GM06990 (cell line): ENCODE measurements at places on chromosomes 1 and 21.

DNA sequence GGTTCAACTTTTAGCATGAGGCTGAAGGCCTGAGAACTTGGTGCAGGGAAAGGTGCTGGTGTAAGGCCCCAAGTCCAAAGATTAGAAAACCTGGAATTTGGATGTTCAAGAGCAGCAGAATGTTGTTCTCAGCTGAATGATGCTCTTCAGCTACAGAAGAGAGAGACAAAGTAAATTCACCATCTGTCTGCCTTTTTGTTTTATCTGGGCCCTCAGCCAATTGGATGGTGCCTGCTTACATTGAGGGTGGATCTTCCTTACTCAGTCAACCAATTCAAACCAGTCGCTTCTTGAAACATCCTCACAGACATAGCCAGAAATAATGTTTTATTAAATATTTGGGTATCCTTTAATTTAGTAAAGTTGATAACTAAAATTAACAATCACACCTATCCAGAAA is 748.2 kb upstream of the ADAMTS5 start:
- no peak for DNase-seq

- no peak for DNase-seq
Observed at GRCh38 chr1:9529190-9529589, 10.1 kb upstream of the SLC25A33 start.

DNA sequence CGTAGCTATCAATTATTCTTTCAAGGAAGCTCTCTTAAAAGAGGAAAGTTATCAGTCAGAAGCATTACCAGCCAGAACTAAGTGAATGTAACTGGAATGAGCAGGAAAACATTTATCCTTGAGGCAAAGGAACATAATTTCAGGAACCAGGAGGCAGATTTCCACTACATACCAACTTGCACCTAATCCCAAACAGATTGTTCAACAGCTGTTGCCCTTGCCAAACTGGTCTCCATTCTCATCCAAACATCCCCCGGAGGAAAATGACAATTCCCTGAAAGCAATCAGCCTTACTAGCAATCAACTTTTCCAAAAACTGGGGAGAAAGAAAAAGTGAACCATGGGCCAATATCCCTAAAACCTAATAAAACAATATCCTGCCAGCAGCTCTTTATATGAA is 35.0 kb downstream of the ENAH start:
- DNase-seq, result no peak

GRCh38 chr1:181206513-181206912 is 118.0 kb downstream of the IER5 start:
- no peak for DNase-seq

- DNase-seq, result no peak
Observed at GRCh38 chr1:36977731-36978406, 56.4 kb downstream of the GRIK3 start.

DNA sequence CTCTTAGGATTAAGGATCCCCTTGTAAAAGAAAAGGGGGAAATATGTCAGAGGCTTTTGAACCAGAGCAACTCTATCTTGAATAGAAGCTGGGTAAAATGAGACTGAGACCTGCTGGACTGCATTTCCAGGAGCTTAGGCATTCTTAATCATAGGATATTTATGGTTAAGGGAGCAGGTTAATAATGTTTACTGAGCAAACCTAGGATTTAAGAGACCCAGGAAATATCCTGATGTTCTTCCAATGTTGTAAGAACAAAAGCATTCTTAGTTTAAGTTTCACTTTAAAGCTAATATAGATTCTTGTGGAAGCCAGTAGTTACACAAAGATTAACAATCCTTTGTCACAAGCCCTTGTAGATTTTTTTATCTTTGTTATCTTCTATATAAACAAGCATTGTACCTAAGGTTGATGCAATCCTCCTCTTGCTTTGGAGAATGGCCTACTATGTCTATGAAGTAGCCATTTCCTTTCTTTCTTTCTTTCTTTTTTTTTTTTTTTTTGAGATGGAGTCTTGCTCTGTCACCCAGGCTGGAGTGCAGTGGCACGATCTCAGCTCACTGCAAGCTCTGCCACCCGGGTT is 570.2 kb upstream of the BEND5 start:
- DNase-seq, result no peak

DNA sequence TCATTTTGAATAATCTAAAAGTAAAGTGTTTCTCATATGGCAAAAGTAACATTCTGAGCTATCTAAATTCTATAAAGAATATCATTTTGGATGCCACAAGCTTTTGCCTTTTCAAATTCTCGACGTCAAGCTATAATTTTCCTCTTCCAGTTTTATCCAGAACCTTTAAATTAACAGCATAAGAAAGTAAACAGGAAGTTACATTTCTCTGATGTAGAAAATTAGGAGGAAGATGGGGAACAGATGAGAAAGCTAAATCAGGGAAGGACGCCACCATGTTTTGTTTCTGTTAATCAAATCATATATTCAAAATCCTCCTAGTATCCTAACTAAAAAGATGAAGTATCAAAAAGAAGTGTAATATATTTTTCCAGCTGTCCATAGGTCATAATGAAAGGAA is 8.8 kb upstream of the CAMSAP2 start:
- DNase-seq, result no peak

GRCh38 chr1:92853299-92853698 is 21.5 kb downstream of the RPL5 start:
- no peak for DNase-seq

DNA sequence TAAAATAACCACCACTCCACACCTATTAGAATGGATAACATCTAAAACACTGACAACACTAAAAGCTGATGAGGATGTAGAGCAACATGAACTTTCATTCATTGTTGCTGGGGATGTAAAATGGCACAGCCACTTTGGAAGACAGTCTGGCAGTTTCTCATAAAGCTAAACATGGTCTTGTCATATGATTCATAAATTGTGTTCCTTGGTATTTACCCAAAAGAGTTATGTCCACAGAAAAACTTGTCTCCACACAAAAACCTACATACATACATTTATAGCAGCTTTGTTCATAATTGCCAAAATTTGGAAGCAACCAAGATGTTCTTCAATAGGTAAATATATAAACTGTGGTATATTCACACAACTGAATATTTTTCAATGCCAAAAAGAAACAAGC is 16.0 kb upstream of the XCL1 start:
- DNase-seq, result no peak

DNA sequence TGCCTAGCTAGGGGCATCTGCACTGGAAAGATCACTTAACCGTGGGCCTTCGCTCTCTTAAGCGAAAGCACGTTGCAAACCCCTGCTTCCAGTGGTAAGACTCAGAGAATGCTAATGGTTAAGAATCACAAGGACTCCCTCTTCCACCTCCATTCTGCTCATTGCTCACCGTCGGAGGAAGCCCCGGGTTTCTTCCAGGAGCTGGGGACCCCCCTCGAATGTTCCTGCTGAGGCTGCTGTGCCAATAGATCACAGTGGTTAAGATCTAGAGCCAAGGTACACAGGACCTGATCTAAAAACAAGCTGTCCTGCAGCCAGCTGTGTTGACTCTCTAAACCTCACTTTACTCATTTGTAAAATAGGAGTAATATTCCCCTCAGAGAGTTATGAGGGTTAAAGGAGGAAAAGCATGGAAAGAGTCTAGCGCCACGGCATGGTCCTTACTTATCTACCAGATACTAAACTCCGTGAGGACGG is 765 bp downstream of the VAMP3 start:
- DNase-seq, result no peak

GRCh38 chr21:32889596-32889995 is 118.0 kb upstream of the PAXBP1 start:
- no peak for DNase-seq

DNA sequence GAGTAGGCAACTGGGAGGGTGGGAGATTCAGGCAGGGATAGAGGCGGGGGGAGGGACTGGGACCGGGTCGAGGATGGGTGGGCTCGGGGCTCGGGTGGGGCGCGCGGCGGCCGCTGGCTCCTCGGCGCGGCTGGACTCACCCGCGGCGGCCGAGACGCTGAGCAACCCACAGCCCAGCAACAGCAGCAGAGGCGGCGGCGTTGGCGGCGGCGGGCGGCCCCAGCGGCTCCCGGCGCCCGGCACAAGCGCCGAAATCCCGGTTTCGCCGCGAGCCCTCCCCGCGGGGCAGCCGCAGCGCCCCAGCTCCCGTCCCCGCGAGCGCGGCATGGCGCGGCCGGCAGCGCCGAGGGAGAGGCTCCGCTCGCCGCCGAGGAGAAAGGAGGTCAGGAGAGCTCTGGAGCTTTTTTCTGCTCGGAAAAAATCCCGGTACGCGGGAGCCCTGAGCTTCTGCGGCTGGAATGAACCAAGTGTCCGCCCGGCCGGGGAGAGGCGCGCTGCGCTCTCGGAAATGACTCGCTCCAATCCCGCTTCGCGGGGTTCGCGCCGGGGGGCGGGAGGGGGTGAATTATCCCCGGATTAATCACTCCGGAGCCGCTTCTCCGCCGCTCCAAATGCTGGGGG is at the start of gene CSMD2:
Gene CSMD2, minus strand, starts transcription at position 460 of the 621 bp plus-strand sequence. Its CDS starts 133 bp downstream, at position 327.
- no peak for DNase-seq

DNA sequence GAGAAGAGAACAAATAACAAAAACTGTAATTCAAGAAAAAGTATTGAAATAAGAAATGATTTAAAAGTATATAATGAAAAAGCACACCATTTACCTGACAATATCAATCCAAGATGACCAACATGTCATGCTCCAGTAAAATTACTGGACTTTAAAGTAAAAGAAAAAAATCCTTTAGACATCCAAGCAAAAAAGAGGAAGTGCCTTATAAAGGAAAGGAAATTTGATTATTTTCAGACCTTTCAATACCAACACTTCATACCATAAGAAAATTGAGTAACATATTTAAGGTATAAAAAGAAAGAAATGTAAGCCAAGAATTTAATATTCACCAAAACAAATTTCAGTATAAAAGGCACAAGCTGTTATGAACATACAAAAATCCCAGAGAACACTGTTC is 46.2 kb upstream of the SSX2IP start:
- DNase-seq, result no peak

- DNase-seq, result peak; percentile 79
Observed at GRCh38 chr1:66402194-66402593, 131.8 kb upstream of the SGIP1 start.

DNA sequence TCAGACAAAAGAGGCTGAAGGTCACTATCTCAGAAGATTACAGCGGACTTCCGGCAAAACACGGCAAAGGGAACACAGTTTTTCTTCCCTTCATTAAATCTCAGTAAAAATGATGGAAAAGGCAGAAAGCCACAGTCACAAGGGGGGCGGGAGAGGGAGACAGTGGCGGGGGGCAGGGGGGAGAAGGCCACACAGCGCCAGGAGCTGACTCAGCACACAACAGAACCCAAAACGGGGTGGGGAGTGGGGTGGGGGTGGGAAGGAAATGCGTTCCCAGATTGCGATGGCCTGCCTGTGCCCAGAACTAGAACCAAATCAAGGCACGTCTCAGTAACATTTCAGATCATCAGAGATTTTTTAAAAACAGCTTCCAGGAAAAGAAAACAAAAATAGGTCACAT is 13.4 kb downstream of the CFAP74 start:
- DNase-seq, result no peak

GRCh38 chr1:51973587-51974474 is 16.7 kb downstream of the RAB3B start:
- no peak for DNase-seq

GRCh38 chr1:211324992-211325775 is 1.4 kb upstream of the TRAF5 start:
- DNase-seq, result no peak

DNA sequence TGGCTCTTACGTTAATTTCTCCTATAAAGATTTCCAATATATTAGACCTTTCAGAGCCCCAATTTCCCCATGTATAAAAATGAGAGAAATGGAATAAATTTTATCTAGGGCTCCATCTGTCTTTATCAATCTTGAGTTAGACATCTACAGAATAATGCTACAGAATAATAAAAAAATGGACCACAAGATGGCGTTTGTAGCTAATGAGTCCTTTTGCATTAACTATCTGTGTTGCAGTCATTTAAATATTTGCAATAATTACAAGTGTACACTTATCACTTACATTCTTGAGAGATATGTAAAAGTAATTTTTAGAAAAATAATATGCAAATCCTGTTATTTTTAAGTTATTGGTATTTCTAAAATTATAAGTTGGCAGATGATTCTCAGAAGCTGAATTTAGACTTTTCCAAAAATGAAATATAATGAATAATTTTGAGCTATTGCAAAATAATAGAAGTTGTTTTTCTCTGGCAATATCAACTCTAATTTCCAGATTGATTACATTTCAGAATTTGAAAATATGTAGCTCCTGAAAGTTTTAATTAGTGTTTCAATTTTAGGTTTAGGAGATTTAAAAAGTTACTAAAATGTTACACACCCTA is 87.7 kb downstream of the SNX7 start:
- DNase-seq, result no peak

- DNase-seq, result no peak
Observed at GRCh38 chr21:16572032-16572431, 842.2 kb downstream of the USP25 start.

DNA sequence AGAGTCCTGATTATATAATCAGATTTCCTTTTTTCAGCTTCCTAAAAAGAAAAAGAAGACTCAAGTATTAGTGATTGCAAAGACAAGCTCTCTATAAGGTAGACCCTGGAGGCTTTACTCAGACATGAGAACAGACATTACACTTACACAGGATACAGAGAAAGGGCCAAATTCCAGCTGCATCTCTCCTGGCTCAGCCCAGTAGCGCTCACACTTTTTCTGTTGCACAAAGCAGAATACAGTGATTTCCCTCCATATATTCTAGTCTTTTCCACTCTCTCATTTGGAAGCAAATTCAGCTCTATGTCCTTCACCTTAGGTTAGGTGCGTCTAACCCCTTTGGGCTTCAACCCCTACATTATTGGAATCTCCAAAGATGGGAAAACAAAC is 15.1 kb downstream of the PTPN22 start:
- no peak for DNase-seq

DNA sequence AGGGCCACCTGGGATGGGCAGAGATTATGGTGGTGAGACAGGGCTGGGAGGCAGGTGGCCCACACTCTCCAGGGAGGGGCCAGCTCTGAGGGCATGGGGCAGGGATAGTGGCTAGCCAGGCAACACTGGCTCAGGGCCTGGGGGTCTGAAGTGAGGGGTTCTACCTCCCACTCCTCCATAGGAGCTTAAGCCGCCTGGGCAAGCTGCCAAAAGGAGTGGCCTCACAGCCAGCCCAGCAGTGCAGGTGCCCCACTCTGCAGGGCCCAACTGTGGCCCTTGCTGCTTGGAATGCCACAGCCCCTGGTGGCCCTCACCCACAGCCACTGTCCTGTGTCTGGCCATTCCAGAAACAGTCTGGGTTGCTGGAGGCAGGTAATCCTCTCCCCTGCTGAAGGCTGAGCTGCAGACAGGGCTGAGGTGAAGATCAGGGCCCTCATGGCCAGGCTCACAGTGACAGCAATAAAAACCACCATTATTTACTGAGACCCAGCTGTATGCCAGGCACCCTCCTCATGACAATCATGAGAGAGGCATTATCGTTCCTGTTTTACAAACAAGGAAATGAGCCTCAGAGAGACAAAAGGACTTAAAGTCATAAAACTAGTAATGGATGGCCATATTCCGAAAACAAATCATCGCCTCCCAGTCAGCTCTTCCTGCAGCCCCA is 31.0 kb downstream of the KIF21B start:
- DNase-seq, result no peak

GRCh38 chr1:28893403-28894102 is 20.8 kb upstream of the EPB41 start:
- DNase-seq, result no peak

GRCh38 chr1:168623003-168623828 is 46.8 kb downstream of the XCL1 start:
- DNase-seq, result no peak
